ENCODE measurements at places on chromosomes 12 and 14.

GRCh38 chr14:75450381-75451276 lies 22.8 kb downstream of the JDP2 start:
- peak; percentile 66 for DNase-seq

DNA sequence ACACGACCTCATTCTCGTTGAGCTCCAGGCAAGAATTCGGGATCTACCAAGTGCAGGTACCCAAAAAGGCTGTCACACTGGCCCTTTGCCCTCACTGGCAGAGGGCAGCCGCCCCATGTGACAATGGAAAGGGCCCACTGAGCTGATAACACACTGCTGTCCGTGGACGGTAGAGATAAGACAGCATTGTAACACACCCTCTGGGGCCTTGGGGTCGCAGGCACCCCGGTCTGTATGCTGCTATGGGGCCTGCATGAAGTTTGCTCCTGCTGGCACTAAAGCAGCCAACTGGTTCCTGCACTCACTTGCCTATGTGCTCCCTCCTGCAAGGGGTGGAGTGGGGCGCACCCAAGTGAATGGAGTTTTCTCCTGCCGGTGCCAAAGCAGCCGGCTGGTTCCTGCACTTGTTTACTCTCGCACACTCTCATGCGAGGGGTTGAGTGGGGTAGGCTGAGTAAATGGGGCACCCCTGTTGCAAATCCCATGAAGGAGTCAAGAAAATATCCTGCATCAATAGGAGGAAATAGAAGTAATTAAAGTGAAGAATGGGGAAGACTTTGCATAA lies 477.9 kb downstream of the ATP23 start:
- DNase-seq = no peak

- no peak for DNase-seq
These were observed 9.5 kb downstream of the ETFBKMT start for GRCh38 chr12:31669020-31669419.

DNA sequence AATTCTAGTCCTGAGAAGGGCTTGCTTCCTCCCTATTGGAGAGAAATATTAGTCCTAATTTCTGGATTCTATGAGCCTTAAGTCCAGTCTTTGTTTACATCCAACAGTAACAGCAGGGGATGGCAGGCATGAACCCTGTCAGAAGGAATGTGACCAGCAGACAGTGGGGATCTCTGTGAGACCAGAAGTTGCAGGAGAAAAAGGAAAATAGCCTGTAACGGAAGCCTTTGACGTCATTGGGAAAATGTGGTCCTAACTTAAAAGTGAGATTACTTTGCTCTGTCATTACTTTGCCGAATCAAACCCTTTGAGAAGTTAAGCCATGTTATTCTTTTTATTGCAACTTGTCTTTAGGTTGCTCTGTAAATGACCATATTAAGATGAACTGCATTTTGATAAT lies 218.2 kb upstream of the PRICKLE1 start:
- DNase-seq = no peak

DNA sequence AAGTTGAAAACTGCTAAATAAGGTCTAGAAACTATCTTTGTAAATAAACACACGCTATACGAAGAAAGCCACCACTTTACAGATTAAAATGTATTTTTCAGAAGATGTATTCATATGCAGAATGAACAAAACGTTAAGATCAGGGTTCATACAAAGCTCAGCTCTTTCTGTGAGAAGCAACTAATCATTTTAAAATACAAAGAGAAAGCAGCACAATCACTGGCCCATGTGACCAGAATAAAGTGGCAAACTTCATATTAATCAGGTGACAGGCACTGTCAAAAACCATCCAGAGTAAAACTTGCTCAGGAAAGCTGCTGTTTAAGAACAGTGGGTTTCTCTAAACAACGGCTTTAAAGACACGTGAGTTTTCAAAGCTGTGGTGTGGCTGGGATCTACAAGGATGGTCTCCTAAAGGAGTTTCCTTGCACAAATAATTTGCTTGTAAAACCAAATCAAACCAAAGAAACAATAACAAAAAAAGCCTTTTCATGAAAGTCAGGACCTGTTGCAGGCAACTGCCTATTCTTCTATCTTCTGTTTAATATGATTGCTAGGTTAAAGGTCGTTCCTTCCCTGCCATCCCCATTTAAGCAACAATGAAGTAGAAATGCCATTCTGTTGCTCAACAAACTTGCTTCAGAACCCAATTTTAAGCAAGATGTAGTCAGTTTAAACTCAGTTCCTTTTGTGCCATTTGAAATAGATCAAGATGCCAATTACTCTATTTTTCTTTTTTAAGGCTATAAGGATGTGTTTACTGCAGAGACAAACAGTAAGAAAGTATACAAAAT lies 22.3 kb downstream of the SEL1L start:
- no peak for DNase-seq

DNA sequence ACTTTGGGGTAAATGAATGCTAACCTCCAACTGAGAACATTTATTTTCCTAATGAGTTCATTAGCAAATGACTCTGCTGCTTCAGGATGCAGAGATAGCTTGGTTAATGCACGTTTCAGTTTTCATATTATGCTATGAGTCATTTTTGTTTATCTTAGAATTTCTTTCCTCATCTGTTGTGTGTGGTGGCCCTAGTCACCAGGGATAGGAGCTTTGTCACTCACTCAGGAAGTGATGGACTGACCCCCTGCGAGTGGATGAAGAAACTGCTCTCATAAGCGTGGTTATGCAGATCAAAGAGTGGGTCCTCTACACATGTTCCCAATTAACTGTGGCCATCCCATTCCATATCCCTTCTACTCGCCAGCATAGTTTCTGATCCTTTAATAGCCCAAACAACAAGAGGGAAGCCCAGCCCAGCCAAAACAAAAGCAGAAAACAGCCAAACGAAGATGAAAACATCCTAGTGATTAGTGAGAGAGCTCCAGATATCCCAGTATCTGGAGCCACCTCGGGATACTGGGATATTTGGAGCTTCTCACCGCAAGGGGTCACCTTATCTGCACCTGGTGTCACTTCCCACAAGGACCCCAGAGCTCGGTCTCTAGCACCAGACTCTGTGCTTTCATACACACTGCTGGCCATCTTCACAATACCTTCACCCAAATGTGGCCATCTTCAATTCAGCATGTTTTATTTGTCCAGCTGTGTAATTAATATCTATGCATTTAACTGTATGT lies 8.6 kb downstream of the TC2N start:
- peak; percentile 74 for DNase-seq

- no peak for DNase-seq
These were observed 904.8 kb downstream of the DIO2 start for GRCh38 chr14:79306546-79306945.

GRCh38 chr14:47846008-47846407 lies 170.6 kb upstream of the MDGA2 start:
- no peak for DNase-seq

GRCh38 chr12:122052285-122052684 lies 26.3 kb upstream of the MLXIP start:
- DNase-seq = no peak

- no peak for DNase-seq
These were observed 13.5 kb downstream of the ZNF664 start for GRCh38 chr12:123986374-123986965.

DNA sequence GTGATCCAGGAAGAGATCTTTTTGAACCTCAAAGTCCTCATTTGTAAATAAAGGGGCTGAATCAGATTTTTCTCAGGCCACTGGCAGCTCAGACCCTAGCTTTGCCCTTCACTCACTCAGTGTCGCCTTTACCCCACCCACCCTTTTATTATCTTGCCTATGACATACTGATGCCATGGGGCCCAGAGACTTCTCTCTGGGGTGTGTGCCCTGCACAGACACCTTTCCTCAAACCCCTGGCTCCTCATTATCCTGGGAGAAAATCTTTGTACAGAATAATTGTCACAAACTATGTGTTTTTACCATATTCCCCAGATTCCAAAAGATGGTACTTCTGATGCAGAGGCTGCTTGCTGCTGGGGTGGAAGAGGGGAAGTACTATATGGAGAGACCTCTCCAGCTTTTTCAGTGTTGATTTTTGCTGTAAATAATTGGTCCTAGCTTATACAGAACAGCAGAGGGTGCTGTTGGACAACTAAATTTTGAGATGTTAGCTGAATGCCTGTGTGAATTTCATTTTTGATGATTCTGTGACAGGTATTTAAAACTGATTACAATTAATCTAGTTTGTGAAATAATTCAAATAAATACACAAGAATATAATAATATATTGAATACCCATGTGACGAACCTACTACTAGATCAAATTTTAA lies 53.9 kb upstream of the DCD start:
- peak; percentile 86 for DNase-seq

GRCh38 chr14:100039903-100040302 lies 25.3 kb upstream of the EVL start:
- no peak for DNase-seq

DNA sequence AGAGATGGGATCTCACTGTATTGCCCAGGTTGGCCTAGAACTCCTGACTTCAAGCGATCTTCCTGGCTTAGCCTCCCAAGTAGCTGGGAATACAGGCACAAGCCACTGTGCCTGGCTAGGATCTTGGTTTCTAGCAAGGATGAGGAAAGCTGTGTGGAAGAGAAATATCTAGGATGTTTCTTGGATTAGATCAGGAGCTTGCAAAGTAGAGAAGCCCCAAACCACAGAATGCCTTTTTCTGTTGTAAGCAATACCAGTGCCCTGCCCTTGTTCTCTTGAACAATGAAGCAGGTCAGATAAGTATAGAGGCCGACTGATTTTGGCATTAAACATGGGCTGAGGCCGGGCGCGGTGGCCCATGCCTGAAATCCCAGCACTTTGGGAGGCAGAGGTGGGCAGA lies 44.3 kb upstream of the STRN3 start:
- no peak for DNase-seq

- DNase-seq = no peak
These were observed 20.4 kb upstream of the LGMN start for GRCh38 chr14:92768795-92769194.

DNA sequence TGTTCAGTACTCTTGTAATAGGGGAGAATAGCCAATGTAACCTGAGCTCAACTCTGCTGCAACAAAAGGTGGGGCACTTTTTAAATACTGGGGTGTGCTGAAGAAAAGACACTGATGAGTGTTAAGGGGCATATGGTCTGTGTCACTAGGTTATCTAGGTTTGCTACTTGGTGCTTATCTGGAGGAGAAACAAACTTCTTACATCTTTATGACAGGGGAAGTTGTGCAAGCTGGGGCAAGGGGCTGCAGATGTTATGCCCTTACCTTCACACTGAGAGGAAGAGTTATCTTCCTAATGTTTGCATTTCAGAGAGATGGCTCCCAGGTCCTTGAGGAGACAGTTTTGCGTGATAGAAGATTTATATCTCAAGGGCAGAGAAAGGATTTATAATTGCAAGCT lies 90.9 kb upstream of the PKP2 start:
- DNase-seq = no peak

DNA sequence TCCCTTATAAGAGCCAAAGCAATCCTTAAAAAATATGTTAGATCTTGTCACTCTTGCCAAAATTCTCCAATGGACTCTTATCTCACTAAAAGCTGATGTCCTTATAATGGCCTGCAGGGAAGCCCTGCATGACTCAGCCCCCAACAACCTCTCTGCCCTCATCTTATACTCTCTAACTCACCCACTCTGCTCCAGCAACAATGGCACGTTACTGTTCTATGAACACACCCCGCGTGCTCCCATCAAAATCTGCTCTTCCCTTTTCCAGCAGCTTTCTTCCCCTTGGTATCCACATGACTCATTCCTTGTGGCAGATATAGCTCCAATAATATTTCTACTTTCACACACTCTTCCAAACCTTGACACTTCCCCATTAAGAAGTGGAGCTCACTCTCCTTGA lies 108.1 kb downstream of the DENND5B start:
- DNase-seq = no peak

DNA sequence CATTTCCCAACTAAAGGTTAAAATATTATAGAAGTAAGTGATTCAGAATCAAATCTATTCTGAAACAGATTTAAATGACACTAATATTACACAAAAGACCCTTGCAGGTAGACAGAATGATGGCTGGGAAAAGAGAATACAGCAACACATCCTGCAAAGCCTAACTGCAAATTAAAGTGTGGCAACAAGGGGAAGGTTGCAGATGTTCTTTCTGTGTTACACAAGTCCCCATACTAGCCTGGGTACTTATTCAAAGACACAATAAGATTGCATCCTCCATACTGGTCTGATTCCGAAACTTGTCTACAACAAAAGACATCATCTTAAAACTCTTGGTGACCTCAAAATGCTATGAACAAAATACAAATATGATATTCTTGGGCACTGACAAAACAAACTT lies 50.5 kb downstream of the R3HDM2 start:
- no peak for DNase-seq

GRCh38 chr12:6849427-6849826 lies 1.7 kb downstream of the CDCA3 start:
- DNase-seq = peak; percentile 44

- DNase-seq = peak; percentile 64
These were observed 7.8 kb downstream of the CTDSP2 start for GRCh38 chr12:57838594-57839302.

DNA sequence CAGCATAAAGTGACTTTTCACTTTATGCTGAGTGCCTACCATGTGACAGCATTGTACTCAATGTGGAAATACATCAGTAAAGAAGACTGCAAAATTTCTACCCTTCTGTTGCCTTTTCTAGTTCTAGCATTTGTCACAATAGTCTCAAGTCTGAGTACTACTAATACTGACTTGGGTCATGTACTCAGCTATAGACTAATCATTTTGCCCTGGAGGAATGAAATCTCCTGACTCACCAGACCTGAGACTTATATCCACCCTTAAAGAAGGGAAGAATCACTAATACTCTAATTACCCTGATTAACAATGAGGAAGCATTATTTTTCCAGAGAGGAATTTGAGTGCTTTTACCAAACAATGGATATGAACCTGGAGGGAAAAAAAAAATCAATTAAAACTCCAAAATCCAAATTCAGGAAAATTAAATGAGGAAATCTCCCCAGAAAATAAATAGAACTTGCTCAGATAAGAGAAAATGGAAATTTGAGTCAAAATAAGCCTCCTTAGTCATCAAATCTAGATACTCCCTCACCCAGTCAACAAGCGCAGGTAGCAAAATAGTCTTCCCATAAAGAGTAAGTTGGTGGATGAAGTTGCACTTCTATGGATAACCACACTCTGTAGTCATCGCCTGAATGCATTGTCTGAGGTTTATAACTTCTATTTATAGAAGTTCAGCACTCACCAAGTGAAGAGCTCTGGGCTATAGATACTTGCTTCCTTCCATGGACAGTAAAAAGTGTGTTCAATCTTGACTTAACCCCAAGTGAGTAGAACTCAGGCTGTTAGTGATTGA lies 386.6 kb downstream of the SYT1 start:
- no peak for DNase-seq

GRCh38 chr12:125418902-125419564 lies 353.8 kb downstream of the AACS start:
- DNase-seq = peak; percentile 19

GRCh38 chr14:100108840-100109593 lies 43.8 kb downstream of the EVL start:
- DNase-seq = no peak

DNA sequence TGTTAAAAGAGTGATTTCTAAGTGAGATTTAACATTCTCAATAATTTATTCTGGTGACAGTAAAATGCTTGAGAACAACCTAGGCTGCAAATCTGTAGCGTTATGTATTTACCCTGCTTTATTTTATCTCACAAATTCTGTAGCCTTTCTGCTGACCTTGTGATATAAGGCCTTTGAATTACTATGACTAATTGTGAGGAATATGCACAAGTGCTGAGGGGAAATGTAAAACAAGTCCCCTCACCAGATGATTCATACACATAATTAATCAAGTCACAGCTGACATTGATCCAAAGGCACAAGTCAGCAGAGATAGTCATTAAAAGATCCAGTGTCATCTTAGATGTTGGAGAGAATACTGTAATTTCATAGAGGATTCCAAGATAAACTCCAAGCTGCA lies 992.7 kb upstream of the USP15 start:
- no peak for DNase-seq

GRCh38 chr14:98931126-98931525 lies 340.9 kb downstream of the BCL11B start:
- no peak for DNase-seq

Measured in common myeloid progenitor, CD34-positive (primary cell).